ENCODE measurements at places on chromosomes 16 and 17. TPM values are rescaled to one million over a fixed set of nuclear protein-coding genes. Genes with fewer than 3 reads are reported as not detected.

- no peak for DNase-seq
These were observed 72.6 kb upstream of the CDH5 start for GRCh38 chr16:66293932-66294331.

DNA sequence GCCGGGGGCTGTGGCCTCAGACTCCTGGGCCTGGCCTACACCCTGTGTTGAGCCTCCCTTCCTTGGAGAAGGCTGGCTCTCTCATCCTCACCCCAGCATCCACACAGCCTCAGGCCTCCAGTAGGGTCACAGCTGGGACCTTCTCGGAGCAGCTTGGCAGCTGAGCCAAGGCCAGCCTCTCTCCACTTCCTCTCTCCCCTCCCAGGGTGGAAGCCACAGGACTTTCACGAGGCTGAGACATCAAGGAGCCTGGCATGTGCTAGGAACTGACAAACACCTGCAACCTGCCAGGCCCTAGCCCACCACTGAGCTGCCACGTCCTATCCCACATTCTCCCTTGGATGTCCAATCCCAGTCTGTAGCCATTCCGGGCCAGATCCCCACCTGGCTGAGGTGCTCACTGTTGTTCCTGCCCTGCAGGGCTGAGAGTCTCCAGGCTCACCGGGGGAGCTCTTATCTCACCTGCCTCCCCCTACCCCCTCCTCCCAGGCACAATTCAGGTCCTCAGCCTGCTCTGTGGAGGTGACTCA is 3.1 kb downstream of the MMP15 start:
- DNase-seq: no peak

DNA sequence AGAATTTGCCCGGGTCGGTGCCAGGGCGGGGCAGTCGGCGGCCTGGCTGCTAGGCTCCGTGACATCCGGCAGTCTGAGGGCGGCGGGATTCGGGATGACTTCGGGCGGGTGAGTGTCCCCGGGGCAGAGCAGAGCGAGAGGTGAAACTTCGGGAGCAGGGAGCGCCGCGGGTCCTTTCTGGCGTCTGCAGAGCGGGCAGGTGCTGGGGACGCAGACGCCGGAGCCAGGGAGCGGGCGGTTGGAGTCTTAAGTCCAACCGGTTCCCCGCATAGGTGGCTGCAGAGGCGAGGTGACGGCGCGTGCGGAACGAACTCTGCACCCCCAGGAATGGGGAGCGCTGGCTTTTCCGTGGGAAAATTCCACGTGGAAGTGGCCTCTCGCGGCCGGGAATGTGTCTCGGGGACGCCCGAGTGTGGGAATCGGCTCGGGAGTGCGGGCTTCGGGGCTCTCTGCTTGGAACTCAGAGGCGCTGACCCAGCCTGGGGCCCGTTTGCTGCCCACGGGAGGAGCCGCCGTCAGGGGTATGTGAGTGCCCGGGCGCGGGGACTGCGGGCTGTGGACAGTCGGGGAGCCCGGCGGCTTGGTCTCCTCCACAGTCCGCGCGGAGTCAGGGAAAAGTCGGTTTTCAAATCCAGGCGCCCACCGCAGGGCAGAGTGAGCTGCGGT is at the start of gene B4GALNT2:
Gene B4GALNT2, plus strand, starts transcription at position 71 of the 666 bp plus-strand sequence. Its CDS starts 24 bp downstream, at position 95.
- DNase-seq: no peak

DNA sequence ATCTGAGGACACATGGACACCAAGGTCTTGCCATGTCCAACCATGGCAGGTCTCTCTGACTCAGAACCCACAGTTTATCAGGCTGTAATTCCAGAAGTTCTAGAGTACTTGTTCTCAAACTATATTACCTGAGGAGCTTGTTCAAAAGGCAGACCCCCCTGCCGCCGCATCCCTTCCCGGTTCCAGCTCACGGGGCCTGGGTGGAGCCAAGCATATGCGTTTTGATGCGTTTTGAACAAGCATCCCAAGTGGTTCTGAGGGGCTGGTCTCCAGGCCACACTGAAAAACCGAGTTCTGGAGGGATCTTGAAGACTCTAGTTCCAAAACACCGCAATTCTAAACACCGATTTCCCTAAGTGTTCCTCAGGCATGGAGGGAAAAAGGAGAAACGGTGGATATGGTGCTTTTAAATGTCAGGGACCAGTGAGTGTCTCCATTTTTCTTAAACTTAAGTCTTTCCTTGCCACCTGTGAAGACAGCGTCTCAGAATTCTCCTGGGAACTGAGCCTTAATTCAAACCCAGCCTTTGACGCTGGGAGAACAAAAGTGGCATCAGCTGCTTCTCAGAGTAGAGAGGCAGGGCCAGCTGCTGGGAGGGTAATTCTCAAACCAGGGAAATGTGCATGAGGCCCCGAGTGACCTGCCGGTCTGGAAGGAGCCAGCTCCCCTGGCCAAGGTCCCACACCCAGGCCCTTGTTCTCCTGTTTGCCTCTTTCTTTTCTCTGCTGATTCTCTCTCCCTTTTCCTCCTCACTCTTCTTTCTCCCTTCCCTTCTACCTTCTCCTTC is 84.4 kb upstream of the PLCG2 start:
- no peak for DNase-seq

DNA sequence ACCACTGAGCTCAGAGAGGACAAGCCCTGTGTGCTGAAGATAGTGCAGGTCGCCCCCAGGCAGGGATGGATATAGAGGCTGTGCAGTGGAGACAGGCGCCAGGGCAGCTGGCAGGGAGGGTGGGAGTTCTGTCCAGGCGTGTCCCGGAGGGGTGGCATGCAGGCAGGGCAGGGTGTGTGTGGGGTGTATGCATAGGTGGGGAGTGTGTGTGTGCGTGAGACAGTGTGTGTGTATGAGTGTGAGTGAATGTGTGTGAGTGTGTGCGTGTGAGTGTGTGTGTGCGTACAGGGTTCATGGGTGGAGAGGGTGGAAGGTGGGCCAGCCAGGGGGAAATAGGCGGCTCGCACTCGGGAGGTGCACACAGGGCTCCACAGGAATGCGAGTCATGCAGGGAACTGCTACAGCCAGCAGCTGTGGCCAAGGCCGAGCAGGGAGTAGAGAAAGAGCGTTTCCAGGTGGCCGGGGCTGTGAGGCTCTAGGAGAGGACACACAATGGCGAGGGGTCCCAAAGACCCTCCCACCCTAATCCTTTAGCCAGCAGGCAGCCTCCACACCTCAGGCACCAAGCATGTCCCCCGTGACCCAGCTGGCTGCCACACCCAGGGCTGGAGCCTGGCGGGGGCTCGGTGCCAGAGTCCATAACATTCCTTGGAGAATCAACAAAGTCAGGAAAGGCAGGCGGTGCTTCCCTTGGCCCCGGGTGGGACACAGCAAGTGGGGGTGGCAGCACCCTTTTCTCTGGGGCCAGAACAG is 4.6 kb downstream of the PLCD3 start:
- DNase-seq: no peak

DNA sequence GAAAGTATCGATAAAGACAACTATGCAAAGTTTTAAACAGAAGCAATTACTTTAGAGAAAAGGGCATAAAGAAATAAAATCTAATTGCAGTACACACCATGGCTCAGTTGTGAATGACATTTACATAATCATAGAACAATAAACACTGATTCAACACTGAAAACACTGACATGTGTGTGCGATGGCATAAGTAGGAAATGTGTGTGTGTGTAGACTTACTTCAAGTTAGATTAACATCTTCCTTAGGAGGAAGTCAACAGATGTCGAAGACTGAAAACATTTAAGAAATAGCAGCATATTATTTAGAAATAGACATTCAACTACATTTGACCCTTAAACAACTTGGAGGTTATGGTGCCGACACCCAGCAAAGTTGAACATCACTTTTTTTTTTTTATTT is 172.4 kb downstream of the STX8 start:
- DNase-seq: no peak

- no peak for DNase-seq
These were observed 483 bp downstream of the RPA1 start for GRCh38 chr17:1830288-1830687.

DNA sequence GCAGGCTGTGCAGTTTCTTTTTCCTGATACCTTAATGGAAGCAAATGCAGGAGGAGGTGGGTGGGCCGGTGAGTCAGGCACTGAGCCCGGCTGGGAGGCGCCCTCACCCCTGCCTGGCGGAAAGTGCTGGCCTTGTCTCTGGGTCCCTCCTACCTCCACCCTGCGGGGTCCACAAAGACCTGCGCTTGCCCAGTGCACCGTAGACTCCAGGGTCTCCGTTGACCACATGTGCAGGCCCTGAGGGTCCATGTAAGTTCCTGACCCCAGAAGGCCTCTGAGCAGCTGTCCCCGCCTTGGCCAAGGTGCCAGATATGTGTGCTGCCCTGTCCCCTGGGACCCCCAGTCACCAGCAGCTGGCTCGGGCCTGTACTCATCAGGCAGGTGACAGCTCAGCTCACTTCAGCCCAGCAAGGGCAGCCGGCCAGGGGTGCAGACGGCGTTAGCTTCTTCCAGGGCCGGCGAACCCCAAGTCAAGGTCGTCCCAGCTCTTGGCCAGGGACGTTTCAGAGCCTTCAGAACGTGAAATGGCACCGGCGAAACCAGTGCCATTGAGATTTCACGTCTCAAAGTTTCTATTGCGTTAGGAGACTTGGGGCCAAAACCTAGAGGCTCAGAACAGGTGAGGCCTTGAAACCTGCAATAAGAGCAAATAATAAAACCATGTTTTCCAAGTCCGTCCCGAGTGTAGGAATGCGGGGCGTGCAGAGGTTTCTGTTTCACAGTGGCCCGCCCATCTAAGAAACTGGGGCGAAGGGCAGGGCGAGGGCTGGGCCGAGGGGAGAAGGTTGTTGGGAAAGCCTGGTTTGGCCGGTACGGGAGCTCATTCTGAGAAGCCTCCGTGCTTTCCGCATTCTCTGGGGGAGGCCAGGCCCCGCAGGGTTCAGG is 12.1 kb downstream of the METRNL start:
- DNase-seq: no peak

TMEM132E gene
- not detected for total RNA-seq

XPO6 gene
- 310 TPM for total RNA-seq

PRR35 gene
- not detected for total RNA-seq

CCDC200 gene
- total RNA-seq: 0.40 TPM

KRT28 gene
- total RNA-seq: not detected

ARMC7 gene
- total RNA-seq: 8.9 TPM

TEKT5 gene
- total RNA-seq: not detected

ASIC2 gene
- not detected for total RNA-seq

Measured in T-helper 17 cell (primary cell).